ENCODE measurements at places on chromosomes 1 and 21. TPM values are rescaled to one million over a fixed set of nuclear protein-coding genes. Genes with fewer than 3 reads are reported as not detected.

The COL16A1 gene
- total RNA-seq = 0.82 TPM

The CRNN gene
- total RNA-seq = not detected

The CLDN17 gene
- not detected for total RNA-seq

- no peak for DNase-seq
These were observed 31.3 kb downstream of the STUM start for GRCh38 chr1:226579781-226580323.

DNA sequence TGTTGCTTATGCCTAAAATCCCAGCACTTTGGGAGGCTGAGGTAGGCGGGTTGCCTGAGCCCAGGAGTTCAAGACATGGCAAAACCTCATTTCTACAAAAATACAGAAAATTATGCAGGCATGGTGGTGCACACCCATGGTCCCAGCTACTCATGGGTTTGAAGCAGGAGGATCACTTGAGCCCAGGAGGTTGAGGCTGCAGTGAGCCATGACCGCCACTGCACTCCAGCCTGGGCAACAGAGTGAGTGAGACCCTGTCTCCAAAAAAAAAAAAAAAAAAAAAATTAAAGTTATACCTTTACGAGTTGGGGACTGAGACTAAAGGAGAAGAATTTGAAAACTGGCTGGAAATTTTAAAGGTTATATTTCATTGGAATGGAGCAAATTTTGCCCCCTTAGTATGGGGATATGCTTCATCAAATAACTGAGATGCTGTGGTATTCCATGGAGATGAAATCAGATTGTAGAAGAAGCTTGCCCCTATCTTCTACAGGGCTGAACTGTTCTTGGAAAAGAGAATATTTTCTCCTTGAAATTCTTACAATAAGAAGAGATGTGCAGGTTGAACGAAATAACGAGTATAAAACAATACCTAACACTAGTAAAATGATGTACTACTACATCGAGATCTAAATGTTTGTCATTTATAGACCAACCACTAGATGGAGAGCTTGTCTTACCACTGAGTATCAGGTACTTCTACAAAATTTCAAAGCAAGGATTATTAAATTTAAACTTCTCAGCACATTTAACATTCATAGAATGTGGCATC is 34.9 kb upstream of the SCYL3 start:
- no peak for DNase-seq

DNA sequence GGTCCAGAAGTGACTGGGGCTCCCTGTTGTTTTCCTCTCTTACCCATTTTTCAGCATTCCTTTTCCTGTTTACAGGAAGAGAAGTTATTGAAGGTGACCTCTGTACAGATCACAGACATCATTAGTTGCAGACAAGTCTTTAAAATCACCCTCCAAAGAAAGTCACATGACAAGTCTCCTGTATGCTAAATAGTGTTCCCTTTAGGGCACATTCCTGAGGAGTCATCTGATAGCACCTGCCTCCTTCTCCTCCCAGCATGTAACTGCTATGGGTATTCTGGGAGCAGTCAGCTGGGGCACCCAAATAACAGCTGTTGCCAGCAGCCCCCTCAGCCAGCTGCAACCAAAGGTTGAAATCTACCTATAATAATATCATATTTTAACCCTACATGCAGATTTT is 200.6 kb downstream of the PTGER3 start:
- DNase-seq = no peak

GRCh38 chr1:14003552-14003951 is 303.6 kb downstream of the PRDM2 start:
- DNase-seq = no peak

GRCh38 chr1:48741380-48741779 is 35.3 kb downstream of the BEND5 start:
- no peak for DNase-seq
